Activated CD4-positive, CD25-positive, alpha-beta regulatory T cell (primary cell): ENCODE measurements at places on chromosomes 7 and 10.

DNA sequence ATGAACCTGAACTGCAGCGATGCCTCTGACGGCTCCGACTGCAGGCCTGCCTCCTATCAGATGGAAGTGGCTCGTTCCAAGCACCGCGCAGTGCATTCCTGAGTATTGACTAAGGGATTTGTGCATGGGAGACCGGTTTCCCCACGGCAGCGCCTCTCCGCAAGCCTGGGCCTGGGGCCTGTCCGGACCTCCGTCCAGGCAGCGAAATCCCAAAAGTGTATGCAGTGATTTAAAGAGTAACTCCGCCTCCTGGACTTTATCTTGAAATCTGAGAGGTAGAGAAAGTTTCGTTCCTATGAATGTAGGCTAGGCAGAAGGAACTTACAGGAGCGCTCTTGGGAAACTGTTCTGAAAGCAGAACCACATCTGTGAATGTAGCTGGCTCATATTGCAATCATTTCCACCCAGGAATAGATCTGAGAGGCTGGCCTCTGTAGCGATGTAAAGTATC lies 106.2 kb upstream of the CELF2 start:
- no peak for DNase-seq

GRCh38 chr10:29379208-29379607 lies 90.3 kb downstream of the LYZL1 start:
- DNase-seq = no peak

DNA sequence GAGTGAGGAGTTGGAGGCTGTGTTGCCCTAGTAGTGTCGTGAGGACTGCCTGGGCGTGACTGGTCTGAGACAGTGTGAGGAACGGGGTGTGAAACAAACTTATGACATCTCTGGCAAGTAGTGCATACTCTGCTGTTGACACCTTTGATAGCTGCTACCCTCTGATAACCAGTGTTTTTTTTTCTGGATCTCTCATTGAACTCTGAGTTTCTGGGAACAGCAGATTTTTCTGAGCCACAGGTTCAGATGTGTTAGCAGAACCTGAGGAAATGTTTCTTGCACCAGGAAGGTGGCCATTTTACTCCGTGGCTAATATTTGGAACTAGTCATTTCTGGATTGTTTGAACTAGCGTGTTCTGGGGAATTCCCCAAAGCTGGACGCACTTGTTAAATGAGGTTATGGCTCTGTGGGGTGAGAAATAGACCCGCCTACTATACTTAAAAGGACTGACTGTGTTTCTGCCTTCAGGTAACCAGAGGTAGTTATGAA lies 52.9 kb downstream of the AUTS2 start:
- DNase-seq = no peak

DNA sequence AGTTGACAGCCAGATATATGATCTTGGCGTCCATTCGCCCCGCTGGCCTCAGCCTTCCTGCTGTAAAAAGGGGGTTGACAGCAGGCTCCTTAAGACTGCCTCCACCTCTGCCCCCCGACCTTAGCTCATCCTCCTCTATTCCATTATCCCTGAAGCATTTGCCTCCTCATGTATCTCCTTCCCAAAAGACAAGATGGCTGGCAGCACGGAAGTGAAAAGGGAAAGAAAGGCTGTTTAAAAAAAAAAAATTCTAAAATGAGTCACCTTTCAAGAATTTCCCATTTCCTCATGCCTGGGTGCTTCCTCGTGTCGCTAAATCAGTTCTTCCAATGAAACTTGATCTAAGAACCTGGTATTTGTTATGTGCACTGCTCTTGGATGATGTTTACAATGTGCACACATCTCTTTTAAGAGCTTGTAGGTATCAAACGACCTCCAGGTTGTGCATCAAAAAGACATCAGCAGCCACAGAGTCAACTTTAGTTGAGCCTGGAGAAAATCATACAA lies 1.7 kb downstream of the SCRN1 start:
- no peak for DNase-seq

- no peak for DNase-seq
These were observed 14.9 kb upstream of the GIMAP8 start for GRCh38 chr7:150435390-150436073.

DNA sequence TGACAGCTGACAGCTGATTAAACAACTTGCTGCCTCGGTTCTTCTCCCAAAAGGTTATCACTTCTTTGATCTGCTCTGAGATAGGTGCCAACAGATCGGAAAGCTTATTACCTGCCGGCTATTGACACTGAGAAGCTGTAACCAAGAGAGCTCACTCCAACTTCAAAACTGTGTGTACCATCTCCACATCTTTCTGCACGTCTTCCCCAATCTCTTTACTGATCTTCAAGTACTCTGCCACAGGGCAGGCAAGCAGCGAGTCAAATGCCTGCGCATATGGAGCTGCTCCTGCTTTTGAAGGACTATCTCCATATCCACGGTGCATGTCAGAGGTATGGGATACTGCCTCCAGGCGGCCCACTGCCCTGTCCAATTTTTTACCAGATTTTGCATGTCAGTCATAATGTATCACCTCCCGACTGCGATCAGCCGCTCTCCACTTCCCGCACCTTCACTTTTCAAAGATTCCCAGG lies 352 bp upstream of the ZNF485 start:
- DNase-seq = no peak

DNA sequence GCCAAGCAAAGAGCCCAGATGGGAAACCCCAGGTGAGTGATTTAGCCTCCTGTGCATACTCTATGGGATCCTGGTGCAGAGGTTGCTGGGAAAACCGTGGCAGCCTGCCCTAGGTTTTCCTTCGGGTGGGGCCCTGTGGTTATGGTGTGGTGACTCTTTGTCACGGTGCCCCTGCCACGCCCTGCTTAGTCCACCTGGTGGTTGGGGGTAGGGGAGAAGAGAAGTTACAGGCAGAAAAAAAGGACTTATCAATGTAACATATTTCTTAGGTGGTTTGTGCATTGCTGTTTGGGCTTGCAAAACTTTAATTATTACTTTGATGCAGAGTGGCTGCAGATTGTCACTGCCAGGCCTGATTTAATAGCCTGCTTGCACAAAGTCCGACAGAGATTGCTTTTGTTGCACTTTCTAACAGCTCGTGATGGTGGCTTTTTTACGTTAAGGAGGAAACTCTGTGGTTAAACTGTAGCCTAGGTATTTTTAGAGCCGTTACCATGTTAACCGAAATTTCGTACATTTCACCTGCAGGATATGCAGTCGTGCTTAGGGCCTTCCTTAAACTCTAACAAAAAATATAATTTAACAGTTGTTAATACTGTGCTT lies 197.4 kb downstream of the RNLS start:
- peak; percentile 19 for DNase-seq

DNA sequence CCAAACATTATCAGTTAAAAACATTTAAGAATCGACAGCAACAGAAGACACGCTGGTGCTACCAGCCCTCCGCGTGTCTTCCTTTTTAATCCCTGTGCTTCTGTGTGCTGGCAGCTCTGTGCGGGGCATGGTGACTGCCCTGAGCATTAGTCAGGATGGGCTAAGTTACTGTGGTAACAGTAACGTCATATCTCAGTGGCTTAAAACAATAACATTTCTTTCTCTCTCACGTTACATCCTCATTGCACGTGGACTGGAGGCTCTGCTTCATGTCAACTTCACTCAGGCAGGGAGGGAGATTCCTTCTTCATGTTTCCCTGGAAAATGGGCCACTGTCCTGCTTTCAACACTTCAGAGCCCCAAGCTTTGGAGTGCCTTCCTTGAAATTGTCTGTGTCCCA lies 378.5 kb downstream of the CCSER2 start:
- no peak for DNase-seq

DNA sequence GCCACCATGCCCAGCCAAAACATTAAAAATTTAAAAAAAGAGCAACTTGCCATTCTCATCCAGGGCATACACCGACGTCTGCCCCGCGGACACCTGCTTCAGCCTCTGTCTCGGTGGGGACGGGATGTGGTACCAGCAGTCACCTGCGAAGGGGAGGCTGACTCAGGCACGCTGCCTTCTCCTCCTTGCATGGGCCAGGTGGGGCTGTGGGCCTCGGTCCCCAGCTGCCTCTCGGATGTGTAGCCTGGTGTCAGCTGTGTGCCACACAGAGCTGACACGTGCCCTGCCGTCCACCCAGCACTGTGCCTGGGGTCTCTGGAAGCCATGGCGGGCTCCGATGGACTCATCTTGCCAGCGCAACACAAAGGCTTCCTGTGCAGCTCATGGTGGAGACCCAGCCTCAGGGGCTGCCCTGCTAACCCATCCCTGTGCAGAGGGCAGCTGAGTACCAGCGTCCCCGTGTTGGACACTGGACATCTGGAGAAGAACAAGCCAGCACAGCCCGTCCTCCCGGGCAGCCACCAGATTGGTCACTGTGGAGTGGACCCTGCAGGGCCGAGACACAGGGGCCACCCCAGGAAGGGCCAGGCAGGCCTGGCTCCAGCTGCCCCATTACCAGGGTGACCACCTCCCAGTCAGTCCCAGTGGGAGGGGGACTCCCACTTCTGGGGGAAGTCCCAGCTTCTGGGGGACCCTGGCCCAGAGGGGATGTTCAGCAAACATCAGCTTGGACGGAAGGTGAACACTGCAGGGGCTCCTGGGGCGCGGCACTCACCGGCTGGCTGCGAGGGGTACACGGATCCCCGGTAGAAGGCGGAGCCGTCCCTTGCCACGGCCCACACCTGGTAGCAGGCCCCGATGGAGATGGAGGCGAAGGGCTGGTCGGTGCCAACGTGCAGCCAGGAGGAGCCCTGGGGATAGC lies 10.6 kb downstream of the BHLHA15 start:
- DNase-seq = no peak

GRCh38 chr10:15719899-15720634 lies at the start of gene ITGA8:
TSS of gene ITGA8 (minus strand) at chr10:15719922. CDS start at chr10:15719771, 151 bp downstream.
- DNase-seq = no peak

GRCh38 chr7:141585592-141586510 lies 34.6 kb downstream of the AGK start:
- DNase-seq = no peak

- no peak for DNase-seq
These were observed 842 bp downstream of the KBTBD2 start for GRCh38 chr7:32890793-32891042.

DNA sequence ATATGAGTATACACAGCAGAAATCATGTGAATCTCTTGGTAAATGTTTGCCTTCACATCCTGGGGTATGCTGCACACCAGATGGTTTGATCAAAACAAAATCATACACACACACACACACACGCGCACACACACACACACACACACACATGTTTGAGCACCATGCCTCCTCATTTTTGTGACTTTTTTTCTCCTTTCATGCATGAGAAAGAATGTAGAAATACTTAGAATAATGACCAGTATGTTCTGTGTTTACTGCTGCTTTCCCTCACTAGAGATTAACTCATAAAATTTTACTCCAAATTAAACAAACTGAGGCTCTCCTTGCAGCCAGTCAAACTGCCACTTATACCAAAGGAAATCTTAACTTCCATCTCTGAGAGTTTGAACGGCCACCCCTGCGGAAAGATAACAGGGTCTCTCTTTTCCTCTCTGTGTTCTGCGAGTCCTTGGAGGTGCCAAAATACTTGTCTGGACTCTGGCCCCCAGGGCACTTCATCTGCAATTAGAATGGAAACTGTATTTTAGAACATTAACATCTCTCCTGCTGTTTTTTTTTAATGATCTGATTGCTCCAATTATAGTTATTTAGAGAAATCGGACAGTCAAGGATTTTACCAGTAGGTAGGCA lies 320.8 kb upstream of the NFE2L3 start:
- DNase-seq = no peak

DNA sequence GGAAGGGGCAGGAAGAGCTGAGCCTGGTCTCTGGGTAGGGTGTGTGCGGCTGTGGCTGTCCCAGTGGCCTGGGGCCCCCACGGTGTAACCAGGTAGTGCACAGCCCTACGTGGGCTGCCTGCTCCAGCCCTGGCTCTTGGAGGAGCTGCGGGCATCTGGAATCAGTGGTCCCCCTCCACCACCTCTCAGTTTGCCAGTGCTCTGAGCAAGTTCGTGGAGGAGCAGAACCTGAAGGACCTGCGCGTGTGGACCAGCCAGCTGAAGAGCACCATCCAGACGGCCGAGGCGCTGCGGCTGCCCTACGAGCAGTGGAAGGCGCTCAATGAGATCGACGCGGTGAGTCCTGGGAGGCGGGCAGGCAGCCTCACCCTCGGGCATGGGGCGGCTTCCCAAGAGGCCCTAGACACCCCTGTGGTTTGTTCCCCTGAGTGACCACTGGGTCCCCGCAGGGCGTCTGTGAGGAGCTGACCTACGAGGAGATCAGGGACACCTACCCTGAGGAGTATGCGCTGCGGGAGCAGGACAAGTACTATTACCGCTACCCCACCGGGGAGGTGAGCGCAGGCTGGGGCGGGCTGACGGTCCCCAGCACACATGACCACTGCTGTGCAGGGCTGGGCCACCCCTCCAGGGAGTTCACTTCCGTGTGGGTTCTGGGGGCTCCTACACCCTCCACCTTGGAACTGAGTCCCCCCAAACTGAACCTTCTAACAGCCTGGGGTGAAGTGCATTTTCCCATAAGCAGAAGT lies 18.6 kb downstream of the PFKFB3 start:
- no peak for DNase-seq

DNA sequence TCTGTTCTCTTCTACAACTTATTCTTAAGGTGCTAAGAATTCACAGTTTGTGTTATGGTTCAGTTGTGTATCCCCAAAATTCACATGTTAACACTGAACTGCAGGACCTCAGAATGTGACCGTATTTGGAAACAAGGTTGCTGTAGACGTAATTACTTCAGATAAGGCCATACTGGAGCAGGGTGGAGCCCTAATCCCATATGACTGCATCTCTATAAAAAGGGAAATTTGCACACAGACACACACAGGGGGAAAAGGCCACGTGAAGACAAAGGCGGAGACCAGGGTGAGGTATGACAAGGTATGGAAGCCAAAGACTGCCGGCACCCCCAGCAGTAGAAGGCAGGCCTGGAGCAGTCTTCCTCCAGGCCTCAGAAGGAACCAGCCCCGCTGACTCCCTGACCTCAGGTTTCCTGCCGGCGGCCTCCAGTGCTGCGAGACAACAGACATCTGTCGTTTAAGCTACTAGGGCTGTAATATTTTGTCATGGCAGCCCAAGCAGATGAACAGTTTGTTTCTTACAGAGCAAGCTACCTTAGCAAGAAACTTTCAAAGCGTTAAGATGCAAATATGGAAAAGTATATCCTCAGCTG lies 98.7 kb downstream of the PROSER2 start:
- DNase-seq = no peak

DNA sequence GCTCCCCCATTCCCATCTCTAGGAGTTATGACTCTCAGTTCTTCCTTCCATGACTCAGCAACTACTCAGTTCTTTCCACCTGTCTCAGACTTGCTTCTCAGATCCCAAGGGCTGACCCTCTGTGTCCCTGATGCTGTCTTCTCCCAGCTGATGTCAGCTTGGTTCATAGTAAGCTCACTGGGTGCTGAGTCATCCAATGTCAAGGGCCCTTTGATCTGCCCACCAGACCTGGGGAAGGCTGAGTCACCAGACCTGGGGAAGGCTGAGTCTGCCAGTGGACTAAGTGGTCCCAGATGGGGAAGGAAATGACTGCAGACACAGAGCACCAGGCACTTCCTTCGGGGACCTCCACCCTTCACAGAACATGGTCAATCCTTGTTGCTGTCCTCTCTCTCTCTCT lies 76.1 kb upstream of the ZEB1 start:
- DNase-seq = peak; percentile 15

DNA sequence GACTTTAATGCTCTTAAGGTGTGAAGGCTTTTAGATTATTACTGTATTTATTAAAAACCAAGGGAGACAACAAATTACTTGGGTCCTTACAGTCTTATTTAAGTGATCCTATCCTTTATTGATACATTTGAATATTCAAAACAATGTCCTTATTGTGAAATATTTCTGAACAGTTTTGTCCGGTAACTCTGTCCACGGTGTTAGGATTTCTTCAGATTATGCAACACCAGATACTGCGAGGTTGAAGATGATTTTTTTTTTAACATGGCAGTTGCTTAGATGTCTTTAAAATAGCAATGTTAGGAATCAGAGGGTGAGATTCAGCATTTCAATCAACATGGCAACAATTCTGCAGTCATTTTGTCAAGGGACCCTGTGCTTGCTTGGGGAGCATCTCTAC lies 176.5 kb downstream of the CSTF2T start:
- DNase-seq = no peak
